IMR-90 (cell line): ENCODE measurements at places on chromosomes 5 and 9.
A peak's percentile ranks its signal among the peaks of the same experiment; 100 is the strongest.

DNA sequence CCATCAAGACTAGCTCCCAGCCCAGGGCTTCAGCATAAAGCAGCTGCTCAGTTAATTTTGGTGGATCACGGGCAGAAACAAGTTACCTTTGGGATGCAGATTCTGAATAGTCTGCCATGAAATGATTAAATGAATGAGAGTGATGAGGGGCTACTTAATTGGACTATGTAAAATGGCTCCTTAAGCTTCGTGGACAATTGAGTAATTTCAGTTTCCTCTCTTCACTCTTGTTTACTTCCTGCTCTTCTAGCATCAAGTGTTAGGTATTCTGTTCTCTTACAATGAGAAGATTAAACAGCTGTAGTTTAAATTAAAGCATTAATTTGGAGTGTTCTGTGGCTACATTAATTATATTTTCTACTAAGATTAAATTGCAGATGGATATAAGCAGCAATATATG lies 28.1 kb downstream of the PIK3R1 start:
- no peak for DNase-seq

DNA sequence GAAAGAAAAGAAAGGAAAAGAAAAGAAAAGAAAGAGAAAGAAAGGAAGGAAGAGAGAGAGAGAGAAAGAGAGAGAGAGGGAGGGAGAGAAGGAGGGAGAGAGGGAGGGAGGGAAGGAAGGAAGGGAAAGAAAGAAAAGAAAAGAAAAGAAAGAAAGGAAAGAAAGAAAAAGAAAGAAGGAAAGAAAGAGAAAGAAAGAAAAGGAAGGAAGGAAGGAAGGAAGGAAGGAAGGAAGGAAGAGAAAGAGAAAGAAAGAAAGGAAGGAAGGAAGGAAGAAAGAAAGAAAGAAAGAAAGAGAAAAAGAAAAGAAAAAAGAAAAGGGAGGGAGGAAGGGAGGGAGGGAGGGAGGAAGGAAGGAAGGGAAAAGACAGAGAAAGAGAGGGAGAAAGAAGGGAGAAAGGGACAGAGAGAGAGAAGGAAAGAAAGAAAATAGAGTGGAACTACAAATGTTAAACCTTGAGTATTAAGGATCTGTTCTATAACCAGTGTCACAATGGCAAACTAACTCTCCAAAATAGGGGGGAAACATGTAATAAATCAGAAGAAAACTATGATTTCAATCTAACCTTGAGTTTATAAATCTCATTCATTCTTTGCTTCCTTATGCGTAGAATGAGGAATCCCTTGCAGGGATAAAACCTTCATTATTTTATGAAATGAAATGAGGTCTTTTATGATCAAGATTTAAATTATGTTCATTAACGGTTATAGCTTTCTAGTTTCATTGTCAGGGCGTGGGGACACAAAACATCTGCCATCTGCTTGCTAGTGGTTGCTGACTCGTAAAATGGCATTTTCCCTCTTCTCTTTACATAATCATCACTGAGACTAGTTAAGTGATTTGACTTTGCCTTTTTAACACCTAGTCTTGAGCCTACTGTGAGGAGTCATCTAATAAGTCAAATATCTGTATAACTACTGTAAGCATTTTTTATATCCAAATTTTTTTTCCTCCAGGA lies 40.7 kb upstream of the RAD23B start:
- peak; percentile 51 for DNase-seq

- DNase-seq, result no peak
These were observed 157.5 kb downstream of the TRIM32 start for GRCh38 chr9:116844621-116845020.

DNA sequence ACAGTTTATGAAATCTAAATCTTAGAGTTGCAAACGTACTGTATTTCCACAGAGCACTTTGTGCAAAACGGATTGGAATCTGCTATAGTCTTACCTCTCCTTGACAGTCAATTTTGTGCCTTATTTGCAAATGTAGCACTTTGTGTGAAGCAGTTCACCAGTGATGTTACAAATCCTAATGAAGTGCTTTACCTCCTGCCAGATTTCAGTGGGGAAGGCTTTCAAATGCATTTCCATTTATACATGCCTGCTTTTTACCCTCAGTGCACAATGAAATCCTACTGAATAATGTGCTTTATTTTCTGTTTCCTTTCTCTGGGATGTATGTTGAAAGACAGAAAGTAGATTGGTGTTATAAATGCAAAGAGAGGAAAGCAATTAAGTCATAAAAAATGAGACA lies 2141.6 kb upstream of the C9orf72 start:
- no peak for DNase-seq

DNA sequence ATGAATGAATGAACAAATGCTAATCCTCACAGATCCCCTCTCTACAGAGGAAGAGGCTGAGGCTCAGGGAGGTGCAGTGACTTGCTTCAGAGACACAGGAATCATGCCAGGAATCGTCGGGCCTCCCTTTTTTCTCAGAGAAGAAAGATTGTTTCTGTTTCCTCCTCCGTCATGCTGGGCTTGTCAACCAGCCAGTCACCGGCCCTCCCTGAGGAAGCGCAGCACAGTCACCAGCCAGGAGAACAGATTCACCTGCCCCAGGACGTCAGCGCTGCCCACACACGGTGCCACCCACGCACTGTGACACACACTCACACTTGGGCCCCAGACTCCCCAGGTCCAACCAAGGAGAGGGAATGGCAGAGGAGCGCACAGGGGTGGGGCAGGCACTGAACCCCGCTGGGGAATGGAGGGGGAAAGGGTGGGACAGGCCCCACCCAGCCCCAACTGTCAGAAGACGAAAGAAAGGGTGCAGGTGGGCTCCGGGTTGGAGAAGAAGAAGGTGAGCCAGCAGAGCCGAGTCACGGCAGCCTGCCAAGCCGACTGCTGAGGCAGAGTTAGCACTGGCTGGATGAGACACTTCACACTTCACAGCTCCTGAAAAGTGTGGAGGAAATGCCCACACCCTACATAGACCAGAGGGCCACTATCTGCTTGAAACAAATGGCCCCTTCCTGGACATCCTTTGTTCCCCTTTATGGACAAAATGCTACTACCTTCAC lies 13.8 kb upstream of the ERGIC1 start:
- DNase-seq, result peak; percentile 89

DNA sequence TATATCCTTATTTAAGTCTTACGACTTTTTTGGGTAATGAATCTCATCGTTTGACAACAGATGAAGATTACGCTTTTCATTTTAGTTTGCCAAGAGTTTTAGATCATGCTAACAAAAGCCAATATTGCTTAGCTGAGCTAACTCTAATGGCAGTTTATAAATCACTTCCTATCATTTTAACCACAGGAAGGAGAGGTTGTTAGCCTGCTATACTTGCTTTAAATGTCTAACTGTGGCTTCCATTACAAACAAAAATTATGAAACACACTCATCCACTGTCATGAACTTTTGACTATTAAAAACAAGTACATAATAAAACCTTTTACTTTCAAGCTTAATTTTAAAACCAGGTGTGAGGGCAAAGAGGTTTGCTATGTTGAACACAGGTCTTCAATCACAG lies 53.7 kb upstream of the ANKH start:
- peak; percentile 60 for DNase-seq

DNA sequence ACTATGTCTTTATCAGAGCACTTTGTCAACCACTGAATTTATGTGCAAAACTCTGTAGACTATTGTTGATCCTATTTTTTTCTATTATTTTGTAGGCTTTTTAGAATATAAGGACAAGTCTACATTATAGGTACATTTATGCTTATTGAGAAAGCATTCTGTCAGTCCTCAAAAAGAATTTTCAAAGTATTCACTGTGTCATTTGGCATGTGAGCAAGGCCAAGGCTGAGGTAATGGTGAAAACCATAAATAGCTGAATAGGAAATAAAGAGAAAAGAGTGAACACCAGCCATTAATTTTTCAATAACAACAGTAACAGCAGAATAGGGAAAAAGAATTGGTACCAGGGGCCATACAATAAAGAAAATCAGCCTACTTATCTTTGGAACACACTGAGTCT lies 21.0 kb downstream of the SKIC3 start:
- peak; percentile 40 for DNase-seq

- DNase-seq, result no peak
These were observed 19.4 kb downstream of the USP20 start for GRCh38 chr9:129854588-129855110.
